Mesothelial cell of epicardium (in vitro differentiated cells): ENCODE measurements at places on chromosomes 2 and 18.
A peak's percentile ranks its signal among the peaks of the same experiment; 100 is the strongest.

DNA sequence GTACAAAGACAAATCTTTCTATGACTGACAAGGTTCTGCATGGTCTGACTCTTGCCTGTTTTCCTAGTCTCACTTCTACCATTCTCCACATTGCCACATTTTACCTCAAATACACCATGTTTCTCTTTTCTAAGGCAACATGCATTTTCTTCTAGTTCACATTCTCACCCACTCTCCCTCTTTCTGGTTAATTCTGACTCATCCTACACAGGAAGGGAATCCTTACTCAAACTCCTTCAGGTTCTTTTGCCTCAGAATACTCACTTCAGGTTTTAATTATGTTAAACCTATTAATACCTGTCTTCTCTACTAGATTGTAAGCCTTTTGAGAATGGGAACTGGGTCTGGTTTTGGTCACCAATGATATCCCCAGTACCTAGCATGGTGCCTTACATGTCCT, 47.2 kb downstream of the MAP2 start:
- H3K27me3 ChIP-seq = no peaks in the 10 kb centered on the region
- H3K27ac ChIP-seq = no peak overlapping the region
- H3K4me1 ChIP-seq = peaks cover 20% of the 10 kb centered on the region
- H3K4me3 ChIP-seq = no peak overlapping the region
- no peak for DNase-seq

- no peak overlapping the region for H3K27ac ChIP-seq
- no peaks in the 10 kb centered on the region for H3K36me3 ChIP-seq
- DNase-seq = no peak
These were observed 114.0 kb upstream of the STON1 start for GRCh38 chr2:48415836-48416515.

- H3K36me3 ChIP-seq = no peaks in the 10 kb centered on the region
- H3K27me3 ChIP-seq = peaks cover 93% of the 10 kb centered on the region
- peak overlapping the region; percentile 72 for H3K4me3 ChIP-seq
- DNase-seq = no peak
These were observed 621 bp upstream of the KCNS3 start for GRCh38 chr2:17877811-17878280.

GRCh38 chr2:42724886-42725285, 39.0 kb downstream of the OXER1 start:
- peaks cover 32% of the 10 kb centered on the region for H3K36me3 ChIP-seq
- no peak for DNase-seq
- no peaks in the 10 kb centered on the region for H3K27me3 ChIP-seq
- no peak overlapping the region for H3K27ac ChIP-seq
- peaks cover 16% of the 10 kb centered on the region for H3K4me1 ChIP-seq
- H3K4me3 ChIP-seq = no peak overlapping the region

GRCh38 chr2:228224410-228224809, 42.9 kb upstream of the SPHKAP start:
- no peaks in the 10 kb centered on the region for H3K36me3 ChIP-seq
- no peak overlapping the region for H3K27ac ChIP-seq
- H3K27me3 ChIP-seq = peaks cover 5% of the 10 kb centered on the region
- DNase-seq = no peak
- no peaks in the 10 kb centered on the region for H3K4me1 ChIP-seq
- H3K4me3 ChIP-seq = no peak overlapping the region

- no peaks in the 10 kb centered on the region for H3K4me1 ChIP-seq
- no peaks in the 10 kb centered on the region for H3K36me3 ChIP-seq
- peak; percentile 16 for DNase-seq
- H3K27me3 ChIP-seq = peaks cover 56% of the 10 kb centered on the region
These were observed 136.2 kb downstream of the NFATC1 start for GRCh38 chr18:79531926-79532312.

GRCh38 chr2:17800693-17801458, 15.4 kb upstream of the MSGN1 start:
- H3K4me1 ChIP-seq = peaks cover 12% of the 10 kb centered on the region
- H3K4me3 ChIP-seq = no peak overlapping the region
- no peak for DNase-seq
- H3K27ac ChIP-seq = peak overlapping the region; percentile 53

- peaks cover 3% of the 10 kb centered on the region for H3K36me3 ChIP-seq
- H3K27me3 ChIP-seq = no peaks in the 10 kb centered on the region
- H3K4me1 ChIP-seq = peaks cover 75% of the 10 kb centered on the region
- no peak overlapping the region for H3K4me3 ChIP-seq
- peak overlapping the region; percentile 74 for H3K27ac ChIP-seq
- no peak for DNase-seq
These were observed 136.1 kb downstream of the EXOC6B start for GRCh38 chr2:72689579-72690195.

DNA sequence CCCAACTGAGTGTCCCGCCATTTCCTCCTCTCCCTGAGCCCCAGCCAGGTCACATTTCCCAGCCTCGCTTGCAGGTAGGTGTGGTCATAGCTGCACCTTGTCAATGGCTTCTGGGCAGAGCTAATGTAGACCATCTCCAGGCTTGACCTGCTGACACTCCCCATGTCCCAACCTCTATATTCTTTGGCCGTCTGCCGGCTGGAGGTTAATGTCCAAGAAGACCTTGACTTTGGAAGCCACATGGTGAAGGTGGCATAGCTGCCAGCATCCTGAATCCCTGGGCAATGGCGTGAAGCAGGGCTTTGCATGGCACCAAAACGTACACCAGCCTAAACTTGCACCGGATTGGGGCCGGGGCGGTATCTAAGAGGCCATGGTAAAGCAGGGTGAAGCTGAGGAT, 88.3 kb downstream of the SPP2 start:
- no peak overlapping the region for H3K4me3 ChIP-seq
- H3K4me1 ChIP-seq = peaks cover 18% of the 10 kb centered on the region
- peaks cover 3% of the 10 kb centered on the region for H3K36me3 ChIP-seq
- H3K27me3 ChIP-seq = no peaks in the 10 kb centered on the region
- DNase-seq = no peak

DNA sequence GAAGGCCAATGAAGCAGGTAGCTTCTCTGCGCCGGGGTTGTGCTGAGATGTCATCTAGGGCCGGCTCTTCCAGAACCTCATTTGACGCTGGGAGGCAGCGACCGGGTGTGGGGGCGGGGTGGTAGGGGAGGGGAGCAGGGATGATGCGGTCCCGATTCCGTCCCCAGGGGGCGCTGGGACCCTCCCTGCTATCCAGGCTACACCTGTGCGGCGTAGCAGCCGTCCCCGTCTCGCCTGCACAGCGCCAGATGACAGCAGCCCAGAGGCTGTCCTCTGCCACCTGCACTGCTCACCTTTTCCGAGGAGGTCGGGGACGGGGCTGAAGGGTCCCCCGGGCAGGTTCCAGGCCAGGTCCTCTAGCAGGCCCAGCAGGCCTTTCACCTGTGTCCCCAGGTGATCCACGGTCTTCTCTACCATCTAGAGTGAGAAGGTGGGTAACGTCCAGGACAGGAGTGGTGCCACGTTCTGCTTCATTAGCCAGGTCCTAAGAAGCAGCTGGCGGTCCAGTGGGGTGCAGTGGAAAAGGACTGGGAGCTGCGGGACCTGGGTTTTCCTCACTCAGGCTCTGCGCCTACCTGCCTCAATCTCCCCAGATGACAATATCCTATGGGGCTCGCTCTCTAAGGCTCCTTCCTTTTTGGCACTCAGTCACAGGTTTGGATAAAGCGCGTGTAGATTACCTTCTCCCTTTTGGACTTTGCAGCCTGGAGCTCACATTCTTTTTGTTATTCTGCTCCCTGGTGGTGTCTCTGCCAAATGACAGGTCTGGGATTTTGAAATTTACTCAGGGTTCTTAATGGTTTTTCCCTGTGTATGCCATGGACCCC, 56.0 kb upstream of the RAB6C start:
- H3K27me3 ChIP-seq = peaks cover 35% of the 10 kb centered on the region
- no peak overlapping the region for H3K27ac ChIP-seq
- H3K4me3 ChIP-seq = peak overlapping the region; percentile 63
- no peak for DNase-seq

- no peak for DNase-seq
- H3K4me1 ChIP-seq = peaks cover 15% of the 10 kb centered on the region
- peak overlapping the region; percentile 66 for H3K27ac ChIP-seq
- no peak overlapping the region for H3K4me3 ChIP-seq
These were observed 33.3 kb upstream of the E2F6 start for GRCh38 chr2:11499081-11499743.

DNA sequence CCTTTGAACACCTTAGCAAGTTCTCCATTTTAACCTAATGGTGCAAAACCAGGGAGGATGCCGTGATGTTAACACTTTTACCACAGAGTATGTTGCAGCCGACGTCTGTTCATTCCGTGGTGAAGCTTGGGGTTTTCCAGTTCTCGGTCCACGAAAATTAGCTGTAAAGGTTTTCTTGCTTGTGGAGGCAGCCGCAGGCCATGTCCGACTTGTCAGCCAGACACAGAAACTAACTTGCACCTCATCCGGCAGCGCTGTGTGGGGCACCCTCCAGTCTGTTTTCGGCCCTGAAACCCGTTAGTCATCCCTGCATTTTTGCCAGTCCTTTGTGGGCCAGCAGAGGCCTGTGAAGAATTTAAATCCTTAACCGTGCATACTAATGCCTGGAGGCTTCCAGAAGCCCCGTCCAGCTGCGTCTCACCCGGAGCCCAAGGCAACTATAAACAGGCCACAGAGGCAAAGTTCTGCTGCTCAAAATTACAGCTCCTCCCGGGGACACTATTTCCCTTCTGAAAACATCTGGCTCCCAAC, 70.6 kb downstream of the SH3YL1 start:
- H3K27ac ChIP-seq = no peak overlapping the region
- no peak for DNase-seq
- no peaks in the 10 kb centered on the region for H3K4me1 ChIP-seq
- no peaks in the 10 kb centered on the region for H3K27me3 ChIP-seq

DNA sequence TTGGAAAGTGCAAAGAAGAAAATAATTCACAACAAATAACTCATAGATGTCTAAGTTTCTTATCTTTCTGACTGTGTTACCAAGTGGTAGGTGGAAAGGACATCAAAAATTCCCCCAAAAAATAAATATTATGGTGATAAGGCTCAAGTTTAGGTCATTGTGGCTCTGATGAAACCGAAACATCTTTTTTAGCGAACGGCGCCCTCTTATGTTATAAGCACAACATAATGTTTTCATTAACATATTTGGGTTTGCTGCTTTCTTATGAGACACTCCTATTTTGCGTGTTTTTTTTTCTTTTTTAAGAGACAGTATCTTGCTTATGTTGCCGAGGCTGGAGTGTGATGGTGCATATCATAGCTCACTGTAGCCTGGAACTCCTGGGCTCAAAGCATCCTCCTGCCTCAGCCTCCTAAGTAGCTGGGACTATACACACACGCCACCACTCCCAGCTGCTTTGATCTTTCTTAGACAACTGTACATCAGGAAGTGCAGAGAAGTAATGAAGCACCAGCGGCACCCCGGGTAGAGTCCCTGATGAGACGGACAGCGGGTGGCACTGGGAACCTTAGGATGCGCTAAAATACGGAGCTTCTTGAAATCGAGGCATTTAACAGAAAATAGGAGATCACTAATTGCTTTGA, 38.5 kb upstream of the SLC35G4 start:
- DNase-seq = no peak
- no peaks in the 10 kb centered on the region for H3K36me3 ChIP-seq
- no peak overlapping the region for H3K27ac ChIP-seq
- H3K27me3 ChIP-seq = peaks cover 18% of the 10 kb centered on the region
- H3K4me3 ChIP-seq = no peak overlapping the region

DNA sequence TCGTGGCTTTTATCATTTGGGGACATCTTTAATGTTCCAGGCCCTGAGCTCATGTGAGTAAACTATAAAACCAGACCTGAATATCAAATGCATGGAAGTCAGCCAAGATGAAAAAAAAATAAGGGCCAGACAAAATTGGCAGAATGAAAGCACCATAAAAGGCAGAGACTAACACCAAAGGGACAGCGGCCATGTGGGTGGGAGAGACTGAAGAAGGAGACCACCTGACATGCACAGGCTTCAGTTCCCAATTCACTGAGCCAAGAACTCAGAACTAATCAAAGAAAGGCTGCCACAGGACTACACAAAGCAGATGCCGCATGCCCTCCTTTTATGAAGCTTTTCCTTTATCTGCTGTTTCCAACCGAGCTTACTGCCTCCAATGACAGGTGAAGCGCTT, 267.1 kb downstream of the RAD51AP2 start:
- peaks cover 10% of the 10 kb centered on the region for H3K27me3 ChIP-seq
- no peak for DNase-seq
- H3K36me3 ChIP-seq = no peaks in the 10 kb centered on the region

DNA sequence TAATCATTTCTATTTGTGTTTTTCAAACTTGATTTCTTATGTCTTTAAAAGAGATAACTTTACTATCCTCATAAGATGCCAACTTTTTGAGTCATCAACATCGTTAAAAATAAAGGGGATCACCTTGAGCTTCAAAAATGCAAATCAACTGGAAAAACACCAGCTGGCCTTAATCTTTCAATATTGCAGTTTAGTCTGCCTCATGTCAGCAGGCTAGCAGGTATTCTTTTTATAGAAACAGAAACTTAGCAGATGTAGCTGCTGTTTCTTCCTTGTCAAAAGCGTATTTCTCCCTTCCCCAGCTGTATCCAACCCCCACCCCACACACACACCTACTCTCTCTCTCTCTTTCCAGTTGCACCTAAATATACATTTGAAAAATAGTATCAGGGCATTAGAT, 154.1 kb upstream of the ZNF804A start:
- no peak overlapping the region for H3K4me3 ChIP-seq
- no peak overlapping the region for H3K27ac ChIP-seq
- H3K36me3 ChIP-seq = no peaks in the 10 kb centered on the region
- DNase-seq = no peak

- H3K4me3 ChIP-seq = no peak overlapping the region
- DNase-seq = no peak
- no peak overlapping the region for H3K27ac ChIP-seq
These were observed 344.0 kb downstream of the ARHGAP15 start for GRCh38 chr2:143473216-143473615.

GRCh38 chr2:158616480-158617000, 159.8 kb downstream of the PKP4 start:
- no peak for DNase-seq
- peaks cover 8% of the 10 kb centered on the region for H3K4me1 ChIP-seq
- H3K27ac ChIP-seq = no peak overlapping the region
- no peak overlapping the region for H3K4me3 ChIP-seq
- H3K27me3 ChIP-seq = no peaks in the 10 kb centered on the region

DNA sequence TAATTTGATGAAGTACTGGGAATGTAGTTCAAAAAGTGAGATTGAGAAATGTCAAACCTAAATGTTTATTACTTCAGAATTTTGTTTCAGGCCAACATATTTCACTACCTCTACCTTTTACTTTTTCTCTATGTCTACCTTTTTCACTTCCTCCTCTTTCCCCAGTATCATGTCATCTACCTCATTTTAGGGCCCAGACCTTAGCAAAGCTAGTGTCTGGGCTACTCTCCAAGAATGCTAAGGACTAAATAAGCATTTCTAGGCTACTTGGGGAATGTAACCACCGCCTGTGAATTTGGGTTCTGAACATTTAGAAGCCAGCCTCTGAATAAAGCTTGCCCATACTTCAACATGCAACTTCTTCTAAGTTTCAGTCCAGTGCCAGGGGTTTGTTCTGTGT, 330.4 kb downstream of the SLC4A3 start:
- peaks cover 1% of the 10 kb centered on the region for H3K27me3 ChIP-seq
- H3K27ac ChIP-seq = no peak overlapping the region
- DNase-seq = no peak
- no peak overlapping the region for H3K4me3 ChIP-seq
